ENCODE measurements at places on chromosomes 2 and 18. TPM values are rescaled to one million over a fixed set of nuclear protein-coding genes. Genes with fewer than 3 reads are reported as not detected.

Gene RNU2-63P
- not detected for total RNA-seq

Gene TUBA4B
- not detected for total RNA-seq

Gene CERKL
- total RNA-seq = not detected

Gene DSG1
- total RNA-seq = 2.6 TPM

Gene SERPINB11
- not detected for total RNA-seq

DNA sequence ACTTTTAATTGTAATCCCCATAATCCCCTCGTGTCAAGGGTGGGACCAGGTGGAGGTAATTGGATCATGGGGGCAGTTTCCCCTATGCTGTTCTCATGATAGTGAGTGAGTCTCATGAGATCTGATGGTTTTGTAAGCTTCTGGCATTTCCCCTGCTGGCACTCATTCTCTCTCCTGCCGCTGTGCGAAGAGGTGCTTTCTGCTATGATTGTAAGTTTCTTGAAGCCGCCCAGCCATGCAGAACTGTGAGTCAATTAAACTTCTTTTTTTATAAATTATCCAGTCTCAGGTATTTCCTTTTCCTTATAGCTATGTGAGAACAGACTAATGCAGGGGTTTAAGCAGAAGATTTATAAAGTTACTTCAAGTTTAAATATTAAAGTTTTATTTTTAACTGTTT, 655.2 kb downstream of the EPHA4 start:
- no peaks in the 10 kb centered on the region for H3K4me1 ChIP-seq
- no peak overlapping the region for H3K27ac ChIP-seq
- no peaks in the 10 kb centered on the region for H3K36me3 ChIP-seq
- H3K27me3 ChIP-seq = no peaks in the 10 kb centered on the region

- DNase-seq = no peak
- no peak overlapping the region for H3K27ac ChIP-seq
- H3K27me3 ChIP-seq = no peaks in the 10 kb centered on the region
- no peaks in the 10 kb centered on the region for H3K4me1 ChIP-seq
- H3K36me3 ChIP-seq = peaks cover 33% of the 10 kb centered on the region
These were observed 10.0 kb downstream of the ADNP2 start for GRCh38 chr18:80119111-80119510.

GRCh38 chr2:22942441-22942840, 442.5 kb upstream of the KLHL29 start:
- no peaks in the 10 kb centered on the region for H3K4me1 ChIP-seq
- H3K36me3 ChIP-seq = no peaks in the 10 kb centered on the region
- H3K4me3 ChIP-seq = no peak overlapping the region
- H3K27me3 ChIP-seq = no peaks in the 10 kb centered on the region
- no peak overlapping the region for H3K27ac ChIP-seq
- no peak for DNase-seq

GRCh38 chr18:72530622-72531021, 13.5 kb downstream of the CBLN2 start:
- no peak for DNase-seq
- no peaks in the 10 kb centered on the region for H3K36me3 ChIP-seq
- H3K4me1 ChIP-seq = no peaks in the 10 kb centered on the region
- H3K27me3 ChIP-seq = no peaks in the 10 kb centered on the region

DNA sequence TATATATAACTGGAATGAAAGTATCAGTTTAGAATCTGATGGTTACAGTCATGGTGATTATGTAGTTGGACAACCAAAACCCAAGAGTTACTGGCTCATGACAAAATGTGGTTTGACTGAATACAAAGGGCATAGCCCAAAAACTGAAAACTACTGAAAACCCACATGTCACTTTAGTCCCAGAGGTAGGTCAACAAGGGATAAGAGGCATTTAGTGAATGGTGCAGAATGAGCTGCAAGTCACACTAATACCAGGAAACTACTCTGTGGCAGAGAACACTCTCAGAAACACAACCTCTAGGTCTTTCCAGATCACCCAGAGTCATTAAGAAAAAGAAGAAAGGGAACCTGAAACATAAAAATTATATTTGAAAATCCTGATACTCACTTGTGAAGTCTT, 154.5 kb downstream of the AGPS start:
- no peak overlapping the region for H3K4me3 ChIP-seq
- peaks cover 5% of the 10 kb centered on the region for H3K4me1 ChIP-seq
- H3K27ac ChIP-seq = no peak overlapping the region
- H3K36me3 ChIP-seq = no peaks in the 10 kb centered on the region
- DNase-seq = no peak
- no peaks in the 10 kb centered on the region for H3K27me3 ChIP-seq

- H3K27me3 ChIP-seq = no peaks in the 10 kb centered on the region
- H3K36me3 ChIP-seq = no peaks in the 10 kb centered on the region
- no peak overlapping the region for H3K27ac ChIP-seq
- no peak for DNase-seq
- H3K4me3 ChIP-seq = no peak overlapping the region
These were observed 164.9 kb downstream of the BABAM2 start for GRCh38 chr2:28055325-28055970.

- H3K27ac ChIP-seq = no peak overlapping the region
- no peak for DNase-seq
- no peak overlapping the region for H3K4me3 ChIP-seq
- no peaks in the 10 kb centered on the region for H3K27me3 ChIP-seq
These were observed 194.9 kb upstream of the HNMT start for GRCh38 chr2:137769406-137769805.

- no peak overlapping the region for H3K27ac ChIP-seq
- H3K4me3 ChIP-seq = no peak overlapping the region
- no peaks in the 10 kb centered on the region for H3K4me1 ChIP-seq
- DNase-seq = no peak
- no peaks in the 10 kb centered on the region for H3K36me3 ChIP-seq
These were observed 217.5 kb downstream of the DLGAP1 start for GRCh38 chr18:4237664-4238041.

DNA sequence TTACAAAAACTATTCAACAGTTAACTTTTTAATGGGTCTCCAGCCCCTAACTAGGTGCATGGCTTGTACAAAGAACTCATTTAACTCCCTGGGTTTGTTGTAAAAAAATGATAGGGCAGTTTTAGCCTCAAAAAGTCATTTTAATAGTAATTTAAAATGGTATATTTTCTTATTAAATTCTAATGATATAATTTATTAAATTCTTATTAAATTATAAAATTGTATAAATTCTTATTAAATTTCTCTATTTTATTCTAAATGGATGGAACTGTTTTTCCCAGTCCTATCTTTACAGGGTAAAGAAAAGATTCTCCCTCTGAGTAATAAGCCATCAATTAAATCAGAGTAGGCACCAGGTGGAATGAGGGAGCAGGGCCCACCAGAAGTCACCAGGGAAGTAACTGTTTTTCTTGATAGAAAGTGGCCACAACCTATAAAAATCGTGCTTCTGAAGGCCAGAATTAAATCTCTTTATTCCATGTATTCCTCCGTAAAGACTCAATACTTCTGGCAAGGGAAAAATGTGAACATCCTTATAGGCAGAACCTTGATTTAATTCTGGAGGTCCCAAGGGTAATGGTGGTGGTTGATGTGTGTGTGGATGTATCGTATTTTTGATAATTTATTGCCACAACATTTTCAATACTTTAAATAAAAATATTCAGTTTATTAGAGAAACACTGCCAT, 814 bp downstream of the FKBP7 start:
- no peaks in the 10 kb centered on the region for H3K27me3 ChIP-seq
- peak overlapping the region; percentile 93 for H3K27ac ChIP-seq
- no peaks in the 10 kb centered on the region for H3K36me3 ChIP-seq
- peak overlapping the region; percentile 88 for H3K4me3 ChIP-seq

GRCh38 chr2:96934831-96935540, 51.4 kb downstream of the FAM178B start:
- no peak overlapping the region for H3K27ac ChIP-seq

DNA sequence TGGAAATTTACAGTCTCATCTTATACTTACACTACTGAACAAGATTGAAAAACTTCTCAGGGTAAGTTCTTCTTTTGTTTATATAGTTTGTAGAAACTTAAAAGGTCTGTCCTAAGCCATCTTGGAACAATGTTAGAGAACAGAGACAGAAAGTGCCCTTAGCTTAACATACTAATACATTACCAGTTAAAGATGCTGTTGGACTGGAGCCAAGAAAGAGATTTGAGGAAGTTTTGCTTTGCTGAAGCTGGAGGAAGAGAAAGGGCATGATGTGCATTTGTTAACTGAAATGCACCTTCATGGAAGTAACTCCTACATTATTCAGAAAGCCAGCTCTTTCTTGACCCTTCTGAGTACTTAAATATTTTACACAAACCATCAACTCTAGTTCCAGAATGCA, 66.5 kb upstream of the TNFRSF11A start:
- no peaks in the 10 kb centered on the region for H3K4me1 ChIP-seq
- no peak overlapping the region for H3K4me3 ChIP-seq
- no peaks in the 10 kb centered on the region for H3K27me3 ChIP-seq
- DNase-seq = no peak

DNA sequence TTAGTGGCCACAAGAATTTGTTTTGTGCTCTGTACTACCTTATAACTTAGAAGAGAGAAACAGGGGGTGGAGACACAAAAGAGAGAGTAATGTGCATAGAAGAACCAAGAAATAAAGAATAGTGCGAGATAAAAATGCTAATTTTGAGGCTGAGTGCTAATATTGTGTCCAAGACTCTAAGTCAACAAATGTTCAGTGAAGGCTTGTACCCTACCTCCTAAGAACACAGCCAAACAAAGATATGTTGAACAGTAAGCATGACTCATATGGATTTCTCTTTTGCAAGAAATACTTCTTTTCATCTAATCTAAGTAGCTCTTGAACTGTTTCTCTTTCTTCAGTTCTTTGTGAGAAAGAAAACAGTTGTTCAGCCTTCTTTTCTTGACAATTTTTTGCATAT, 45.2 kb downstream of the GAREM1 start:
- H3K4me3 ChIP-seq = no peak overlapping the region
- H3K4me1 ChIP-seq = peaks cover 66% of the 10 kb centered on the region
- no peaks in the 10 kb centered on the region for H3K27me3 ChIP-seq
- no peak for DNase-seq
- H3K36me3 ChIP-seq = no peaks in the 10 kb centered on the region

DNA sequence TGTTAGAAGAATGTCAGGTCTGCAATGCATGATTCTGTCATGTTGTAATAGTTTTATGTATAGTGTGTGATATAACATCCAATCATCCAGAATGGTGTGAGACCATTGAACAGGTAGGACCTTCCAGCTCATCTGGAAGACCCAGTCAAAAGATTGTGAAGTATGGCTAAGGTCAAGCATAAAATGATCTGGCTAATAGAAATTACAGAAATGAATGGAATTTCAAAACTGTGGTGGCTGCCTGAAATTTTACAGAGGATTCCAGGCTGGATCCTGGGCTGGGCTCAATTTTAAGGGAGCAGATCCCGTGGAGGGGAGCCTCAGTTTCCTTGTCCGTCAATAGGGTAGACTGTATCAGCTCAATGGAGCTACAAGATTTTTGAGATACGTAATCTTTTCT, 39.1 kb downstream of the ACKR3 start:
- peaks cover 6% of the 10 kb centered on the region for H3K4me1 ChIP-seq
- H3K36me3 ChIP-seq = no peaks in the 10 kb centered on the region
- no peaks in the 10 kb centered on the region for H3K27me3 ChIP-seq
- no peak overlapping the region for H3K4me3 ChIP-seq

DNA sequence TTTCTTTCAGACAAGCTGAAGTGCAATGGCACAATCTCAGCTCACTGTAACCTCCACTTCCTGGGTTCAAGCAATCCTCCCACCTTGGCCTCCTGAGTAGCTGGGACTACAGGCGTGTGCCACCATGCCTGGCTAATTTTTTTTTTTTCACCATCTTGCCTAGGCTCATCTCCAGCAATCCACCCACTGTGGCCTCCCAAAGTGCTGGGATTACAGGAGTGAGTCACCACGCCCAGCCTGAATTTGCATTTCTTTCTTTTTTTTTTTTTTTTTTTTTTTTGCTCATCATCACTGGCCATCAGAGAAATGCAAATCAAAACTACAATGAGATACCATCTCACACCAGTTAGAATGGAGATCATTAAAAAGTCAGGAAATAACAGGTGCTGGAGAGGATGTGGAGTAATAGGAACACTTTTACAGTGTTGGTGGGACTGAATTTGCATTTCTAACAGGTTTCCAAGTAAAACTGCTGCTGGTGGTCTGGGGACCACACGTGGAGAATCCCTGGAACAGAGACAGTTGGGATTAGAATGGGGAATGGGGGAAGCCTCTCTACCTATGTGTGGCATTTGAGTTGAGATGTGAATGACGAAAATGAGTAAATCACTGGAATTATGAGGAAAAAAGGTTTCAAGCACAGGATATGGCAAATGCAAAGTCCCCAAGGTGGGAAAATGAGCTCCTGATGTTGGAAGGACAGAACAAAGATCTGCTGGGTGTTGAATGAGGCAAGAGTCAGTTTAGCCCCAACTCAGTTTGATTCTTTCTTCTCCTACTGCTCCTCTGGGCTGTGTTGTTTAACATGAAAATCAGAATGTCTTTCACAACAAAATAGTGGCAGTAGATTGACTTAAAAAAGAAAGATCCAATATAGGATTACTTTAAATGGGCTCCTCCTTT, 88.8 kb upstream of the MAP4K4 start:
- no peaks in the 10 kb centered on the region for H3K36me3 ChIP-seq
- no peak overlapping the region for H3K4me3 ChIP-seq
- DNase-seq = no peak
- no peak overlapping the region for H3K27ac ChIP-seq
- H3K27me3 ChIP-seq = no peaks in the 10 kb centered on the region

DNA sequence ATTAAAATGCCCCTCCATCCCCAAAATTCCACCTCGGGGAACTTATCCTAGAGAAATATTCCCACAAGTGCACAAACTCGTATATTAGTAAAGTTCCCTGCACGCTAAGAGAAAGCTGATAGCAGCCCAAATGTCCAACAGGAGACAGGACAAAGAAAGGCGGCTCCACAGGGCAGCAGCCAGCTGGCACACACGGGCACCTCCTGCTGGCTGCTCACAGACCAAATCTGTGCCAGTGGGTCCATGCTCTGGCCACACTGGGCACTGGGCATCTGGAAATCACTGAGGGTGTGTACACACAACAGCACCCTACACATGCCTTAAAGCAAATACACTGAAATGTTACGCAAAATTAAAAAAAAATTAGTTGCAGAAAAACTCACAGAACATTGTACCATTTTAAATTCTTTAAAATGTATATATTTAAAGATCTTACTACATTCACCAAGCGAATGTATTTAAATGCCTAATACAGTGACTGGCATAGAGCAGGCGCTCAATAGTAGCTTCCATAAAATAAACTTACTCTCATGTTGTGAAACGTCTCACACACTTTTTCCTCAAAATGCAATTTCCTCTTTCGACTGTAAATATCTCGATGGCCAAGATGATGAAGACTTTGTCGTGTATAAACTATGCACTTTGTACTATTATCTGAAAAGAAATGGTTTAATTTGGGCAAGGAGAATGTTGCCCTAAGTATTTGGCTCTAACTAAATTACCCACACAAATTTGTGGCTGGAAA, 19.4 kb downstream of the ZNF516 start:
- no peak overlapping the region for H3K27ac ChIP-seq
- no peak for DNase-seq
- peaks cover 5% of the 10 kb centered on the region for H3K4me1 ChIP-seq
- H3K27me3 ChIP-seq = no peaks in the 10 kb centered on the region
- no peaks in the 10 kb centered on the region for H3K36me3 ChIP-seq
- H3K4me3 ChIP-seq = no peak overlapping the region

- peak overlapping the region; percentile 82 for H3K27ac ChIP-seq
- H3K4me3 ChIP-seq = no peak overlapping the region
- no peaks in the 10 kb centered on the region for H3K27me3 ChIP-seq
- no peaks in the 10 kb centered on the region for H3K36me3 ChIP-seq
These were observed 199.3 kb downstream of the ZNF407 start for GRCh38 chr18:74796841-74797576.

- no peaks in the 10 kb centered on the region for H3K27me3 ChIP-seq
- H3K27ac ChIP-seq = no peak overlapping the region
- DNase-seq = no peak
- H3K4me3 ChIP-seq = no peak overlapping the region
These were observed 61.5 kb downstream of the INPP4A start for GRCh38 chr2:98505971-98506664.

Data from heart right ventricle (tissue), 16 donors.